ENCODE measurements at places on chromosomes 6 and 20.

- no peak for DNase-seq
Measured at GRCh38 chr20:58148891-58149290, 79.6 kb downstream of the ANKRD60 start.

DNA sequence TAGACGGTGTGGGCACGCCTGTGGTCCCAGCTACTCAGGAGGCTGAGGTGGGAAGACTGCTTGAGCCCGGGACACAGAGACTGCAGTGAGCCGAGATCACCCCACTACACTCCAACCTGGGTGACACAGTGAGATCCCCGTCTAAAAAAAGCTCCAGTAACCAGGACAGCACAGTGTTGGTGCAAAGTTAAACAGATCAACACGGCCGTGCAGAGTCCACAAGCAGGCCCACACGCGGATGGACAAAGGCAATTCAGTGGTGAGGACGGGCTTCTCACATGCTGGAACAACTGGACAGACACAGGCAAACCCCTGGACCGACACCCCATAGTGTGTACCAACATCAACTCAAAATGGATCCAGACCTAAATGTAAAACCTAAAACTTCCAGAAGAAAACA is 41.7 kb downstream of the TAF4 start:
- no peak for DNase-seq

- no peak for DNase-seq
Measured at GRCh38 chr6:139951172-139951571, 576.7 kb upstream of the CITED2 start.

DNA sequence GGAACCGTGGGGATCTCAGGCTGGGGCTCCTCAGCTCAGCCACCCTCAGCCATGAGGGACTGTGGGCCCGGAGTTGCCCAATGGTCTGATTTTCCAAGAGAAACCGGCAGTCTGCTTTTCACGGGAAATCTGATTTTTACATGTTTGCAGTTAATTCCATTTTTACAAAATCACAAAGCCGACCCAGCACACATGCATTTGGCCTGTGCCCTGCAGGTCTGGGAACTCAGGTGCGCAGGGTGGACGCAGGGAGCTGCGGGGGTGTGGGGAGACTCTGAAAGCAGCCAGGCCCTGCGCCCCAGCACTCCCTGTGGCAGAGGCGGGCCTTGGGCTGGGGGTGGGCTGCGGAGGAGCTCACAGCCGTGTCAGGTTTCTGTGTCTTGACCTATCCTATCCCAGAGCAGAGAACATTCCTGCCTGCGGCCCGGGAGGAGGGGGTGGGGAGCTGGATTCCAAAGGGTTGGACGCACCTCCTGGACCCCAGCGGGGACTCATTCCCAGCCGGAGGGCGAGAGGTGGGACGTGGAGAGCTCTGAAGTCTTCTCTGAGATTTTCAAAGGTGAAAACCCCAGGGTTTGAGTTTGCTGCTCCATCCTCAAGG is 60.6 kb downstream of the ADNP start:
- no peak for DNase-seq

DNA sequence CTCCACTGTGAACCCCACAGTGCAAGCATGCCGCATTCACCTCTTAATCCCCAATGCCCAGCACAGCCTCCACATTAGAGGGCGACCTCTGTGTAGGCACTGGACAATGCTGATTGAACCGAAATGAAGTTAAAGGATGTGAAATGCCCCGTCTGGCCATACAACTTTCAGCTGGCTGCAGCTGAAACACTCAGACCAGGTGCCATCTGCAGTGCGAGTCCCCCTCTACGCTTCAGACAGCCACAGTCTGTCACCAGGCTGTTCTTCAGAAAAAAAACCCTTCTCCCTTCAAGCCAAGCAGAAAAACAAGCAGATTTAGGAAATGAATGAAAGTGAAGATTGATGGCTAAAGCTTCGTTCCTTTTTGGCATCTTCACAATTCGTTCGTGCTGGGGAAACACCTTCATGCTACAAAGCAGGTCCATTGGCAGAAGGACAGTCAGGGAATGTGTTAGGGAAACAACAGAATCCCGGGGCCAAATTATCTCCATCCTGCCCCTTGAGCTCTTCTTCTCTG is 44.7 kb downstream of the TNFAIP3 start:
- no peak for DNase-seq

GRCh38 chr6:34926655-34927054 is 37.6 kb downstream of the ANKS1A start:
- no peak for DNase-seq

DNA sequence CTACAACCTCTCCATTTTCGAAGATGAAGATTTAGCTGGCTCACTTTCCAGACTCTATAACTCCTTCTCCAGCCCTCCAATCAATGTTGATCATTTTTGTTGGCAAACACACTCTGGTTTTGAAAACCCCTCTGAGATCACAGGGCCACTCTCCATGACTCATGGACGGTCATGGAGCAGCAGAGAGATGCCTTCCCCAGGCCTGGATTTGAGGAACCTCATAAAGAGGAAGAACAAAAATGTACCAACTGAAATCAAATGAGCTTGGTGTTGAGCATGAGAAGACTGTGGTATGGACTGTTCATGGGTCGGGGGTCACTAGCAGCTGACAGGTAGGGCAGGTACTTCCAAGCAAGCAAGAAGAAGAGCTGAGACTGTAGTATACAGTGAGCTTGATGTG is 112.8 kb upstream of the INSM1 start:
- DNase-seq, result no peak

DNA sequence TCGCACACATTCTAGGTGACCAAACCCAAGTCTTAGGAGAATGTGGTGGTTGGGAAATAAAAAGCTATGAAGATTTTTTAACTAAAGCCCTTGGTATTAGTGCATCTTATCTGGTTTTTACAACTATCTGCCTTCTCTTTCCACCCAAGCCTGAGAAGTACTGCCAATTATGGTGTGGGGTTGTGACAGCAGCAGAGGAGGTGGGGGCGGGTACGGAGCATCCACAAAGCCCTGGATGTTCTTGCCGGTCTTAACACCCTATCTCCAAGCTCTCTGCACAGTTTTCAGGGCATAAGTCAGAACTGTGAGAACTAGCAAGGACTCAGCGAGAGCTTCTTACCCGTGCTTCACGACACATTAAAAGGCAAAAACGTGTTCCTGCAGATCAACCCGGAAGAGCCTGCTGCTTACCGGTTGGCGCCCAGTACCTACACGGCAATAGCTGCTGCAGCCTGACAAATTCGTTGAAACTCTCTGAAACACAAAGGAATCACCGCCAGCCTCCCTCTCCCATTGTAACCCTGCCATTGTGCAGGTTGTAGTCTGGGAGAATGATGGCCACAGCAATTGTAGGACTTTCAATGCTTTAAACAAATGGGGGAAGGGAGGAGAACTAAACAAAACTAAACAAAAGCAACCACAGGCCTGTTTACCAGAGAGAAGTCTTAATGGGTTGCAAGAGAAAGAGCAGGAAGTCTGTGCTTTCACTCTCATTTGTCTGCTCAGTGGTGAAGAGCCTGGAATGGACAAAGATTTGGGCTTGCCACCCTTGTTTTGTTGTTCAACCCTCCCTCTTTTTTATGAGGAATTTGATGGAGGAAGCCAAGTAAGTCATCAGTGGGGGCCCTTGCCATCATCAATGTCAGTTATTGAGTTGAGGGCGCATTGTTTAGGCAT is 461.0 kb upstream of the JARID2 start:
- peak; percentile 13 for DNase-seq

- peak; percentile 18 for DNase-seq
Measured at GRCh38 chr20:50844430-50845100, 49.7 kb downstream of the BCAS4 start.

DNA sequence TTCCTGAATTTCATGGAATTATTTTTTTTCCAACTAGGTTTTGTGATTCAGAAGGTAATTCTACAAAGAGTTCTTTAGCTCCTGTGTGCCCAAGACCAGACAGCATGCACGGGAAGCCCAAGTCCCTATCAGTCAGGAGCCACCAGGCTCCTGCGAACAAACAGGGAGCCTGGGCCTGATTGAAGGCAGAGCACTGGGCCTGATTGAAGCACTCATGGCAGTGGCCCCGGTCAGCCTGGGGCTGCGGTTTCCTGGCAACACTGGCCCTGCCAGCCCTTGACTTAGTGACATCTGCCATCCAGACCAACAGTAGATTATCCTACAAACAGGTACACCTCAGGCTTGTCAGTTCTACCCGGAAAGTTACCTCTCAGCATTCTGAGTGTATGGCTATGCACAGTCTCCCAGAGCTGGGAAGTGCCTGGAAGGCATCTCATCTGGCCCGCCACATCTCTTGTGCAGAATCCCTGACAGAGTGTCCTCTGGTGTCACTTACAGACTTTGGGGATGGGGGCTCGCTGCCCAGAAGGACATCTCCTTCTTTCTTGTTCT is 133.8 kb downstream of the VEGFA start:
- DNase-seq, result no peak

DNA sequence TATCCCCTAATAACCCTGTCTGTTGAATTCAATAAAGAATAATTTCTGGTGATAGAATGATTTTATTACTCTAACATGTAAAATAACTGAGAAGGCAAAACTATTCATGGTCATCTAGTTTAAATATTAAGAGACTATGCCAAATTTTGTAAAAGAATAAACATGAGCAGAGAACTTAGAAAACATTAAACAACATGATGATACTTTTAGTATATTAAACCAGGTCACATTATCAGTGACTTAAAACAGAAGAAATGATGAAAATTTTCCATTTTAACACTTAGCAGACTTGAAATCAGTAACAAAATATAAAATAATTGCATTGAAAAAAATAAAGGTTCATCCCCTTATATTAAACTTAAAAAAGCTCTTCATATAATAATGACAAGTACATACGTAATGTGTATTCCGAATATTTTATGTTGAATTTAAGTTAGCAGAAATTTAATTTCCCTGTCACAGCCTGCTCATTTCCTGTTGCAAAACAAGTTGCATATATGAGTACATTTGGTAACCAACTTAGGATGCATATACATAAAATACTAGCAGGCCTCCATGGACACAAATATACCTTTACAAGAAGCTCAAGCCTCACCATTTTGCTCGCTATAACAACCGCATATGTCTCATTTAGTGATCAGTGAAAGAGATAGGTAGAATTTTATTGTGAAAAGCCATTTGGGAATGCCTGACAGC is 40.6 kb downstream of the DTNBP1 start:
- no peak for DNase-seq

- DNase-seq, result no peak
Measured at GRCh38 chr6:8073758-8074157, 9.6 kb upstream of the BLOC1S5 start.

GRCh38 chr20:2195614-2196013 is 94.0 kb downstream of the STK35 start:
- DNase-seq, result no peak

GRCh38 chr6:47319867-47320266 is 10.2 kb upstream of the TNFRSF21 start:
- DNase-seq, result no peak

DNA sequence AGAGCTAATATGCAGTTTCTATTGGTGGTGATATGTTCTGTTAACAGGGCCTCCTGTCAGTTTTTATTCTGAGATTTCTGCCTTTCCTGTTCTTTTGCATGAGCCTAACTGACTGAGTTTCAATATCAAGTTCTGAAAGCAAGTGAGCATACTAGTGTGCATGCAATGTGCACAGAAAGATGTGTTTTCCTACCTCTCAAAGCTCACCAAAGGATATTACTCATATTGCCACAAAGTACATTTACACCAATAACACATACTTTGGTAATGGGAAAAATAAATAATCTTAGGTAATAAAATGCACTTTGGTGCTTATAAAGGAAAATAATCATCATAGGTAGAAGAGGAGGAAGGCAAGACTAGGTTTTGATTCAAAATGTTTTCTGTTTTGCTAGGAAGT is 195.0 kb downstream of the KHDC1L start:
- no peak for DNase-seq

DNA sequence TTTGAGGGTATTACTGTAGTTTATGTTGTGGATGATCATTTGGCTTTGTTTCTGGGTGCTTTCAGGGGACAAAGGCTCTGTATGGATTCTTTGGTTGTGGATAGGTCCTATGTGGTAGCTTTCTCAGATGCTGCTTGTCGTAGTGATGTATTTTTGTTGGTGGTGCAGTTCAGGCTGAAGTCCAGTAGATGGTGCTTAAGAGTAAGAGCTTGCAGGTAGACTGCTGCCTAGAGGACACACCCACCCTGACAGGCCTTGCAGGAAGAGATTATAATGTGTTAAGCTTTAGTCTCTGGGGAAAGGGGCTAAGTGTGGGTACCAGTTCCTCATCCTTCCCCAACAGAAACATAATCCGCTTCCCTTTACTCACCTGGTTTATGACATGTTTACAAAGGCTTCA is 62.6 kb upstream of the ADGRB3 start:
- no peak for DNase-seq

DNA sequence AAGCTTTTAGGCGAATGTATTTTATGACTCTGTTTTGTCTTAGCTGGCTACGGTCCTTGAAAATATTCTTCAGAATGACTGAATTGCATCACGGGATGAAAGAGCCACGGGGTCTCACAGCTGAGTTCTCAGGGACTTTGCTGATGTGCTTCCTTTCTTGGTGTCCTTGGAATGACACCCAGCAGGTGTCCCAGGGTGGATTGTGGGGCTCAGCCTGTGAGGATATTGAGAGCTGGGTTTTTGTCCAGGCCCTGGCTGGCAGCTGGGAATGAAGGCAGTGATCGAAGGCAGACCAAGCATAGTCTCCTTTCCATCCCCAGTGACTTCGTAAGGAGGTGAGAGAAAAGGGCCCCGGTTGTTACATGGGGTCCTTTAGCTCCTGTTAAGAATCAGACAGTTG is 18.8 kb upstream of the MAPK13 start:
- no peak for DNase-seq

DNA sequence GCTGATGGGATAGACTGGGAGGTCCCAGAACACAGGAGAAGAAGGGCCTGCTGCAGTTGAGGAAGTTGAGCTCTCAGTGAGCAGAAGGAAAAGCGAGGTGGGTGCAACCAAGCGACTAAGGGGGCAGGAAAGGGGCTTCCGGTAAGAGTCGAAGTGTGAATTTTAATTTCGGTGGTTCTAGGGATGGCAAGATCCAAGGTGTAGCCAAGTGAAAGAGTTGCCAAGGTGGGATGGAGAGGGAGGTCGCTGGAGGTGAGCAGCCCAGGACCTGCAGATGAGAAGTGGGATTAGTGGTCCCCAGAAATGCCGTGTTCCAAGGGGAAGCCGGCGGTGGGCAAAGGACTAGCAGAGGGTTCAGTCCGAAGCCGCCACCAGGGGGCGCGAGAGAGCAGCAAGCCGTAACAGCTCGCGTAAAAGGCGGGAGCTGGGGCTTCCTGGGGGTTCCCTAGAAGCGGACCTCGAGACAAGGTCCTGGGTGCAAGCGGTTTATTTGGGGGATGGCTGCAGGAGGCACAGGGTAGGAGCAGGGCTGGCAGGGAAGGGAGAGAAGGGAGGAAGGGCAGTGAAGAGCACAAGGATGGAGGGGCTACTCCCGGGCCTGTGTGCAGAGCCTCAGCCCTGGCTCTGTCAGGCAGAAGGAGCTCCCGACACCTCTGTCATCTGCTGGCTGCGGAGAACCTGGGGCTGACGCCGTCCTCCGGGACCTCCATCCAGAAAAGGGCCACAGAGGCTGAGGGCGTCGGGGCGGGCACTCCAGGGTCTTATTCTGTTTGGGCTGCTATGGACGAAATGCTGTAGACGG is 103.6 kb downstream of the PAX1 start:
- DNase-seq, result peak; percentile 14

DNA sequence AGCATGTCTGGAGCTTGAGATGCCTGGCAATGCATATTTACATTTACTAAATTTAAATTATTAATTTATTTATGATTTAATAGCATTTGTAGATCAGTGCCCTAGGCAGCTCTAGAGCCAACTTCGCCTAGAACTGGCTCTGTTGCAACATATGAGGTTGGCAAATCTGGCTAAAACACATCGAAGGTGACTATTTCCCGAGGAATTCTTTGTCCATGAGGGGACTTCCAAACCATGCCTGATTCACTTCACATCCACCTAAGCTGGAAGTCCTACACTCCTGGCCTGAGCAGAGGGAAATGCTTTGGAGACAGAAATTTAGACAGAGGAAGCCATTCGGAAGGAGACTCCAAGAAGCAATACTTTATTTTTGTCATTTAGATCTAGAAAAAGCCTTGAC is 211.0 kb upstream of the ARG1 start:
- DNase-seq, result no peak
